Fibroblast of skin of scalp (primary cell): ENCODE measurements at places on chromosomes 13 and 19.

GRCh38 chr13:106232681-106233080, 302.8 kb downstream of the EFNB2 start:
- no peak for DNase-seq

DNA sequence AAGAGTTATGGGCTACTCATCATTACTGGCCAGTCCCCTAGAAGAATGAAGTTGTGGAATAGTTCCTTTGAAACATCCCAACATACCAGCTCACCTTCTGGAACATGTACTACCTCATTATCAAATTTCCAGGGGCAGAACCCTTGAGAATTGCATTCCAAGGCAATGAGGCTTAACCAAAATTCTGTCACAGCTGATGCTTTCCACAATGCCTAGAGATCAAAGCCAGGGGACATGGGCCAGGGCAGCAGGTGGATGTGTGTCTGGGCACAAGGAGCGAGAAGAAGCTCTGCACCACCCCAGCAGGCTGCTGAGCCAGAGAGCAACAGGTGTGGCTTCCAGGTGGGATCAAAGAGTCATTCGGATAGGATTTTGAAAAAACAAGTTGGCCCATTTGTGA, 362.1 kb downstream of the EFNB2 start:
- no peak for DNase-seq

DNA sequence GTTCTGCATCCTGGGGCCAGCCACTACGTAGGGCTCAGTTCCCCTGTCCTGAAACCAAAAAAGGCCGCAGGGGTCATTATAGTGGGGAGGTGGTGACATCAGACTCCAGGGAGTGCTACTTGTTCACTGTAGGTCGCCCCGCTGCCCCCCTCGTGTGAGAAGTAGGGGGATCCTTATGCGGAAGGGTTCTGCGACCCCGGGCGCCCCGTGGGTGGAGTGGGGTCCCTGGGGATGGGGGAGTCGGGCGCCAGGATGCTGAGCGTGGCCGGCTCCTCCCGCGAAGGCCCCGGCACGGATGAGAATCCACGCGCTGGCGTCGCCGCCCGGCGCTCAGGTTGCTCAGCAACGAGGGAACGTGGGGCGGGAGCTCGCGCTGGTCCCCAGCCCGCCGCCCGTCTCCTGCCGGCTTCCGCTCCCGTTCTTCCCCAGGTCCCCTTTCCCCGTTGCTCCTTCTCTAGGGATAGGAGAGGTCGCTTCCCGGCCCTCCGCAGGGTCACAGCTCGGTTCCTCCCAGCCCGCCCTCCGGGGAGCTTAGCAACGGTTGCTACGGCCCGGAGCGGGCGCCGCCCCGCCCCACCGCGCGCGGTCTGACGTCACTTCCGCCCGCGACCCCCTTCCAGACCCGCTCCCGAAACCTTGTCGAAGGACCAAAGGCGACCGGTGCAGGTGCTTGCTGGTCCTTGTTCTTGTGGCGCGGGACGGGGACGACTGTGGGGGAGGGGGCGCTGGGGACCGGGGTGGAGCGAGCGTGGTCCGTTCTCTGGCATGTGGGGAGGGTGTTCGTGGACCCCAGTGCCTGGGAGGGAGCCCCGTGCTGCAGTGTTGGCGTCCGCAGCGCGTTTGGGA, at the start of gene NAT14:
Gene NAT14 (plus strand): TSS at position 596 of the 846 bp plus-strand sequence. CDS start 521 bp downstream, outside the sequence.
- DNase-seq, result peak; percentile 62

GRCh38 chr13:113091891-113092775, 13.5 kb upstream of the F7 start:
- DNase-seq, result no peak

DNA sequence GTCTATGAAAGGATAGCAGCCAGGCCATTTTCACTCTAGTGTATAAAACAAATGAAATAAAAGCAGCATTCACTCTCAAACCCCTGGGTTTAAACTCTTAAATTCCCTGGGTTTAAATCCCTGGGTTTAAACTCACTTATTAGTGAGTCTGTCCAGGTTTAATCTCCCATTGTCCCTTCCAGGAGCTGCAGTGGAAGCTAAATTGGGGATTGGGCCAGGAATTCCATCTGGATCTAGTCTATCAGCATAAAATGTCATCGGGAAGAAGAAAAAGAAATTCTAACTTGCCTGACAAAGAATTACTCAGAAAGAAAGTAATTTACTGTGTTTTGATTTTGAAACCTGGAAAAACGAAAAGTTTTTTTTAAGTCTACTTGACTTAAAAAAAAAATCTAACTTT, 54.8 kb downstream of the FRY start:
- DNase-seq, result no peak

DNA sequence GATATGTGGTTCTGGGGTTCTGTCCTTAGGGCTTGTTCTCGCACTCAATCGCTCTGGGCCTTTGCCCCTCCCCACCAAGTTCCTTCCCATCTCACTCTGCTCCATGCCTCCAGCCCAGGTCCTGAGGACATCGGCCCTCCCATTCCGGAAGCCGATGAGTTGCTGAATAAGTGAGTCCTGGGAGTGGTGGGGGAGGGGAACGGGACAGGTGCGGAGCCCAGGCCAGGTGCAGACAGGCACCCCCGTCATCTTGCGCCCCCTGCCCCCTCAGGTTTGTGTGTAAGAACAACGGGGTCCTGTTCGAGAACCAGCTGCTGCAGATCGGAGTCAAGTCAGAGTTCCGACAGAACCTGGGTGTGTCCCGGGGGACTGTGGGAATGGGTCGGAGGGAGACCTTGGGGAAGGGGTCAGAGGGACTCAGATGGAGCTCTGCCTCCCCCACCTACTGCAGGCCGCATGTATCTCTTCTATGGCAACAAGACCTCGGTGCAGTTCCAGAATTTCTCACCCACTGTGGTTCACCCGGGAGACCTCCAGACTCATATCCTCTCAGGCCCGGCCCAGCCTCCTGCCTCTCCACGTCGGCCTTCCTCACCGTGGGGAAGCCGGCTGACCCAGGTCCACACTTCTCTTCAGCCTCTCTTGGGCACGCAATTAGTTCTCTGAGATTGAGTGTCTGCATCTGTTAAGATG, 10.1 kb downstream of the FUZ start:
- no peak for DNase-seq

DNA sequence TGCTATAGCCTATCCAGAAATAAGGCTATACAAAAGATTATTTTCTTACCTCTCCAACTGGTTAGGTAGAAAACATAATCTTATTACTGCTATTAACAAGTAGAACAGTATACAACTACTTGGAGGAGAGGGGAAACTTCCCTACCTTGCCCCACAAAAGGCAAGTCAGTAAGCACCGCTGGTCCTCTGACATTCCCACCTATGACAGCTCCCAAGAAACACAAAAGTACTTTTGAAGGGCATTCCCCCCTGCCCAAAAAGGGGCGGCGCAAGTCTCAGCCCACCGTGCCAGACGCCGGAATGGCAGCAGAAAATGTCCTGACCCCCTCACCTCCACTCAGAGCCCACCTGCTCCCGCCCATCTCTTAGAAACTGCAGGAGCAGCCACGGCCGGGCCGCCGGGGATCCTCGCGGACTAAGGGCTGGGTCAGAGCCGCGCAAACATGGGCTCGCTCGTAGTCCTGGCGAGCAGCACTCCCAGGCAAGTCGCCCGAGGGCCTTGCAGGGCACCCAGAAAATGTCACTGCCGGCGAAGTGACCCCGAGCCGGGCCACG, 437 bp downstream of the SUCLA2 start:
- peak; percentile 3 for DNase-seq

- no peak for DNase-seq
Observed at GRCh38 chr19:6458695-6459261, 814 bp downstream of the SLC25A23 start.

- DNase-seq, result no peak
Observed at GRCh38 chr19:3003046-3003445, 25.7 kb downstream of the TLE6 start.

- no peak for DNase-seq
Observed at GRCh38 chr19:3188627-3189596, 3.2 kb downstream of the NCLN start.

DNA sequence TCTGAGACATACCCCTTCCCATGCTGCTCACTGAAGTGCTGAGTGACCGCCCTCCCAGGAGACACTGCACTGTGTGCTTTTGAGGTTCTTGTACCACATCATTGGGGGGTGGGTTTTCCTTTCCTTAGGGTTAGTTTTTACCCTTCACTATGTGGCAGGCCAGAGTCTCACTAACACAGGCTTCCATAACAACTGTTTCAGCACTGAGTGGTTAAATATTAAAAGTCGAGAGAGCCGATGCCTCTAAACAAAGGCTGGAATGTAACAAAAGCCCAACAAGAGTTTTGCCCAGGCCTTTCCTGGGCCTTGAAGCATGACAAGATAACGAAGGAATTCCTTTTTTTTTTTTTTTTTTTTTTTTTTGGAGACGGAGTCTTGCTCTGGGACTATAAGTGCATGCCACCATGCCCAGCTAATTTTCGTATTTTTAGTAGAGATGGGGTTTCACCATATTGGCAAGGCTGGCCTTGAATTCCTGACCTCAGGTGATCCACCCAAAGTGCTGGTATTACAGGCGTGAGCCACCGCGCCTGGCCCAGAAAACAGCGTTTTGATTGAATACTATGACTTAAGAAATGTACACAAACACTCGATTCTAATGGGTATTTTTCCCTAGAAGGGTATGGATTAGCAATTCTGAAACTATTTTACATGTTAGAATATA, 46.5 kb downstream of the ZNF823 start:
- no peak for DNase-seq

- DNase-seq, result no peak
Observed at GRCh38 chr13:34810996-34811395, 131.1 kb upstream of the NBEA start.

GRCh38 chr19:30886222-30886621, 463.0 kb downstream of the TSHZ3 start:
- no peak for DNase-seq
